GM19239 (cell line): ENCODE measurements at places on chromosomes 7 and 10.
A peak's percentile ranks its signal among the peaks of the same experiment; 100 is the strongest.

DNA sequence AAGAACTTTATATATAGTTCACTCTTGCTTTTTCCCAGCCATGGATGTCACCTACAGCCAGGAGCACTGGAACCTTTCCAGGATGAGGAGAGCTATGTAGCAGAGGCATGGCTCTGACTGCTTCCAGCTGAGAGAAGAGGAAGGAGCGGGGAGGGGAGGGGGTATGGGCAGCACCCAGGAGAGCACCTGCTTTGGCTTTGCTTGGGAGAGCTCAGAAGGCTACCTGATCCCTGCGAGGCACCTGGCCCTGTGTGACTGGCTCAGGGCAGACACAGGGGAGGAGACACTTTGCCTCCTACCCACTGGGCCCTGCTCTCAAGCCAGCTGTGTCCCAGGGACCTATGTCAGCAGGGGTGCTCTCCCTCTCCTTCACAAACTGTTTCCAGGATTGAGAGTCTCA lies 67.1 kb downstream of the HK1 start:
- no peak for DNase-seq

- peak; percentile 60 for DNase-seq
Measured at GRCh38 chr7:139777133-139777891, 486 bp downstream of the HIPK2 start.

DNA sequence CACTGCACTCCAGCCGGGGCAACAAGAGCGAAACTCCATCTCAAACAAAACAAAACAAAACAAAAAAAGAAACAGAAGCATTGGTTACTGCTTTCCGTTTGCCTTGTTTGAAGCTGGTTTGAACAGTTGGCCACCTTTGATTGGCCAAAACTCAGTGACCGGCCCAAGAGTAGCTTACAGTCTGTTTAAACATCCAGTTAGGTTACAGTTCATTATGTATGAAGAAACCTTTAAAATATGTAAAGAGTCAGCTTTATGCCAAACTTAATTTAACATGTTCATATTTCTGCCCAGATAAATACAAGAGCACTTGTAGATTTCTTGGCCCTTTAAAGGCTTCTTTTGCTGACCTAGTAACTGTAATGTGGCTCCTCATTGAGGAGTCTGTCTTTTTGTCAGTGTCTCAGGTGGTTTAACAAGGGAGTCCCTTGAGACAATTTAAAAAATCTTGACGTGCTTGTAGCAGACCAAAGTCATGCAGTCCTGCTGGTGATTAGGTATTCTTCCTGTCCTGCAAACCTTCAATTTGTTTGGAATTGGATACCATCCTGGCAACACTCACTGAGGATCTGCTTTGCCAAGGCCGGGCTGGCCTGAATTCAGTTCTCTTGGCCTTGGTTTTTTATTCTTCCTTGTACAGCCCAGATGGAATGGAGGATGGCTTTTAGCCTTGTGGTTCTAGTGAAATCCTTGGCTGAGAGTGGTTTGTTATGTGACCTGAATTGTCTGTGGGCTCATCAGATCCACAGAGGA lies 128.9 kb downstream of the PLXDC2 start:
- no peak for DNase-seq

DNA sequence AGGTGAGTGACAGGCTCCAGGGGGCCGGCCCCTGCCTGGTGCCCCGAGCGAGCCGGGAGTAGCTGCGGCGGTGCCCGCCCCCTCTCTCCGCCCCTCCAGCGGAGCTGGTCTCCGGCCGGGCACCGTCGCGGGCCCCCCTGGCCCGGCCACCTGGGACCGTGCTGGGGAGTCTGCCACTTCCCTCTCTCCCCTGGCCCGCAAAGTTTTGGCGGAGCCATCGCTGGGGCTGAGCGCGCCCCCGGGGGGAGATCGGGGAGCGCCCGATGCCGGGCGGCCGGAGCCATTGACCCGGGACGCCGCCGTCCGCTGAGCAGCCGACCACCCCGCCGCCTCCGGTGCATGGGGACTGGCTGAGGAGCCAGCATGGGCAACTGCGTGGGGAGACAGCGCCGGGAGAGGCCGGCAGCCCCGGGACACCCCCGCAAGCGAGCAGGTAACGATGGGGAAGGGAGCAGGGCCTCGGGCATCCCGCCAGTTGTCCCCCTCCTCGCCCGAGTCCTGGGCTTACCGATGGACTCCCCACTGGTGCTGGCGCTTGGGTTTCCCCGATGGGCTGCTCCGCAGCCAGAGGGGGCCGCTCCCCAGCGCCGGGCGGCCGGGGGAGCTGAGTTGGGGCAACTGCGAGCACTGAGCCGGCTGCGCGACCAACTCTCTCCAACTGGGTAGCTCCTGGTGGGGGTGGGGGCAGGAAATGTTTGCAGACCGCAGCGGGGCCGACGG lies at the start of gene UBTD1:
Gene UBTD1, plus strand, starts transcription at position 84 of the 720 bp plus-strand sequence. Its CDS starts 280 bp downstream, at position 364.
- peak; percentile 99 for DNase-seq

DNA sequence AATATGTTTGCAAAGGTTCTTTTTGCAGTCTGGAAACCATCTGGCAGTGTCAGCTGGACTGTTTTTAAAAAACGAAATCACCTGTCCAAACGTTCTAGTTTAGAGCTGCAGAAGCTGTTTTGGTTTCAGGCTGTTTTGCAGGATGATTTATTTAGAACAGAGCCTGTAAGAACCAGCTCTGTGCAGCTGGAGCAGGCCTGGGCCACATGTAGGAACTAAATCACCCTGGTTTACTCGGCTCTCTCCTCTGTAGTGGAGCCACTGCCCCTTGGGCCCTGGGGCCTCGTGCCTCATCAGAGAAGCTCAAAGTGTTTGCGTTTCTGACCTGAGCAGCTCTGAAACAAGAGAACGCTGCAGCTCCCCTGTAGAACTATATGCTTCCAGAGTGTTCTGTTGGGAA lies 142.5 kb downstream of the ACTR3B start:
- no peak for DNase-seq

DNA sequence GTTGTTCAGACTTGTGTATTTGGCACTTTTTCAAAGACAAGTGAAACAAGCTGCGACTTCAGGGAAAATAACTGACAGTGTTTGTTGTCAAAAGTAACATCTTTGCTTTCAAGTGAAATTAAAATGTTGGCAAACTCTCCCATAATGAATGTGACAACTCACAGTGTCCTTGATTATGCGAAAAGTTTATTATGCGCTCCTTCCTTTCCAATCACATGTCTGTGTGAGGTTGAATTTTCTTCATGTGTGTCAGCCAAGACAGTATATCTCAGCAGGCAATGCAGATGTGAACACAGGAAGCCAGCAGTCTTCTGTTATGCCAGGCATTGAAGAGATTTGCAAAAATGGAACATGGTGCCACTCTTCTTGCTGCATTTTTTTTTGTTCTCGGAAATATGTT lies 28.7 kb downstream of the FBH1 start:
- DNase-seq: no peak

GRCh38 chr10:6751363-6751762 lies 171.3 kb upstream of the PRKCQ start:
- no peak for DNase-seq
